ENCODE measurements at places on chromosomes 1 and 21. TPM values are rescaled to one million over a fixed set of nuclear protein-coding genes. Genes with fewer than 3 reads are reported as not detected.

- DNase-seq = peak; percentile 64
These were observed 17.9 kb downstream of the MTX1 start for GRCh38 chr1:155226188-155226909.

- DNase-seq = no peak
These were observed 471.8 kb upstream of the PRMT6 start for GRCh38 chr1:106584676-106585075.

- no peak for DNase-seq
These were observed 66.6 kb downstream of the TPR start for GRCh38 chr1:186308264-186309060.

GRCh38 chr1:200483491-200484143, 73.8 kb upstream of the ZNF281 start:
- DNase-seq = no peak

DNA sequence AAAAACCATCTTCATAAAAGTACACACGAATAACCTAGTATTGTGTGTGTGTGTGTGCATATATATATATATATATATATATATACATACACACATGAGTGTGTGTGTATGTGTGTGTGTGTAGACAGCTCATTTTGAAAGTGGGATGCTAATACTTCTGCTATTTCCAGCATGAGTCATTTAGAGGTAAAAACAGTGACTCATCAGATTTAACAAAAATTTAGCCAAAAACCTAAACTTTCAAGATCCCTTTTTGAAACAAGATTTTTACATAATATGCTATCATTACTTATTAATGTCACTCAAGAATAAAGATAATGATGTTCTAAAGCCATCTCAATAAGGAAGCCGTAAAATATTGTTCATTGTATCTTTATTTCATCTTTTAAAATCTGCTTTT, 35.6 kb upstream of the ADGRL4 start:
- no peak for DNase-seq

DNA sequence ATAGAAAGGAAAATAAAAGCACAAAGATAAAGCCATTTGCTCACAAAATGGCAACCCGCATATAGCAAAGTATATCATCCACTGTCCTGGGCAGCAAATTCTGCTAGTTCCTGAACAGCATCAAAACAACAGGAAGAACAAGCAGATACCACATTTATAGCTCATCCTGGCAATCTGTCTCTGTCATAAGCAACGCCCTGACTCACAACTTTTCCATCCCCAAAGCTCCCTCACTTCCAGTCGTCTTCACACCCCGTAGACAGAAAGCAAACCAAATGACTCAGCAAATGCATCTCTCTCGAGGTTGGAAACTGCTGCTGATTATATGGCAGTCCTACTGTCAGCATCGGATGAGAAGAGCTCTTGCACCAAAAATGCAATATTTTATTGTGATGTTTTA, 65.8 kb downstream of the AK5 start:
- DNase-seq = no peak

DNA sequence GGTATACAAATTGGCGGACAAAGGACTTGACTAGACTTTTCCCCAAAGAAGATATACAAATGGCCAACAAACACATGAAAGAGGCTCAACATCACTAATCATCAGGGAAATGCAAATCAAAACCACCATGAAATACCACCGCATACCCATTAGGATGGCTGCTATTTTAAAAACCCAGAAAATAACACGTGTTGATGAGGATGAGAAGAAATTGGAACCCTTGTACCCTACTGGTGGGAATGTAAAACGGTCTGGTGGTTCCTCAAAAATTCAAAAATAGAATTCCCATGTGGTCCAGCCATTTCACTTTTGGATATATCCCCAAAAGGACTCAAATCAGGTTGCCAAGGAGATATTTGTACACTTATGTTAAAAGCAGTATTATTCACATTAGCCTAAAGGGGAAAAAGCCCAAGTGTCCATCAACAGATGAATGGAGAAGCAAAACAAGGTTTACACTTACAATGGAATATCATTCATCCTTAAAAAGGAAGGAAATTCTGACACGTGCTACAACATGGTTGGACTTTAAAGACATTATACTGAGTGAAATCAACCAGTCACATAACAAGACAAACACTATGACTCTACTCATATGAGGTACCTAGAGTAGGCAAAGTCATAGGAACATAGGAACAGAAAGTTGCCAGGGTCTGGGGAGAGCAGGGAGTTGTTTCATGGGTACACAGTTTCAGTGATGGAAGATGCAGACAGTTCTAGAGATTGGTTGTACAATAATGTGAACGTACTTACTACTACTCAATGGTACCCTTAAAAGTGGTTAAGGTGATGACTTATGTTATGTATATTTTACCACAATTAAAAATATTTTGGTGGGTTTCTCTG, 17.0 kb downstream of the CD34 start:
- DNase-seq = no peak

- DNase-seq = no peak
These were observed 50.3 kb upstream of the USP1 start for GRCh38 chr1:62386351-62387121.

GRCh38 chr21:38802050-38803026, 3.4 kb upstream of the ETS2 start:
- DNase-seq = no peak

- no peak for DNase-seq
These were observed 2.5 kb downstream of the ETV3 start for GRCh38 chr1:157135646-157136045.

DNA sequence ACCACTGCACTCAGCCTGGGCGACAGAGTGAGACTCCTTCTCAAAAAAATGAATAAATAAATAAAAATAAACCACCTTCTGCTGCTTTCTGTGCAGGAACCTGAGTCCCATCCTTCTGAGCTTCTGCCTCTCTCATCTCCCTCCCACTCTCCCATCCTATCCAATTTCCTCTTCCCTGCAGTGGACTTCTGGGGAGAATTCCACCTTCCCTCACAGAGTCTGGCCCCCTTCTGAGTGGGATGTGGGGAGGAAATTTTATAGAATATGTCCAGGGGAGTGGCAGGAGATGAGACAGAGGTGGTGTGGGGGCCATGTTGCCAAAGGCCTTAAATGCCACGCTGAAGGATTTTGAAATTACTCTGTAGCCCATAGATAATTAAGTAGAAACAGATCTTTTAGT, 5.4 kb upstream of the EFNA1 start:
- no peak for DNase-seq

DNA sequence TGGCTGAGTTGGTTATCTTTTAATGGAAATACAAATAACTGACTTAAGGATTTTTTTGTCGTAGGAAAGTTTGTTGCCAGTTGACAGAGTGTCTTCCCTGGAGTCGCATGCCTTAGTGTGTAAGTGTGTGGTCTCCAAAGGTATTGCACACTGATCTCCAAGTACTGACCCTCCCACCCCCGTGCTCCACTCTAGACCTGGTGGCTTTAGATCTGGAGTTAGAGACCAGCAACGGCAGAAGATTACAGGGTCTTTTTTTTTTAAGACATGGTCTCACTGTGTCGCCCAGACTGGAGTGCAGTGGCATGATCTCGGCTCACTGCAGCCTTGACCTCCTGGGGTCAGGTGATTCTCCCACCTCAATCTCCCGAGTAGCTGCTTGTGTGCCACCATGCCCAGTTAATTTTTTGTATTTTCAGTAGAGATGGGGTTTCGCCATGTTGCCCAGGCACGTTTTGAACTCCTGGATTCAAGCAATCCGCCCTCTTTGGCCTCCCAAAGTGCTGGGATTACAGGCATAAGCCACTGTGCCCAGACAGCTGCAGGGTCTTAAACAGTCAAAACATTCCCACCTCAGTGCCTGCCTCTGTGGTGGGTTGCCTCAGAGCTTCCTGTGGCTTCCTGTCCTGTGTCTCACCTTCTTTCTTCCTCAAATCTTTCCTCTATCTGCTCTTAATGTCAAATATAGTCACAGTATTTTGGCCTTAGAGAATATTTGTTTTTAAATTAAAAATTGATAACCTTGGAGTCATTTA, 6.9 kb downstream of the TRAPPC10 start:
- DNase-seq = no peak

DNA sequence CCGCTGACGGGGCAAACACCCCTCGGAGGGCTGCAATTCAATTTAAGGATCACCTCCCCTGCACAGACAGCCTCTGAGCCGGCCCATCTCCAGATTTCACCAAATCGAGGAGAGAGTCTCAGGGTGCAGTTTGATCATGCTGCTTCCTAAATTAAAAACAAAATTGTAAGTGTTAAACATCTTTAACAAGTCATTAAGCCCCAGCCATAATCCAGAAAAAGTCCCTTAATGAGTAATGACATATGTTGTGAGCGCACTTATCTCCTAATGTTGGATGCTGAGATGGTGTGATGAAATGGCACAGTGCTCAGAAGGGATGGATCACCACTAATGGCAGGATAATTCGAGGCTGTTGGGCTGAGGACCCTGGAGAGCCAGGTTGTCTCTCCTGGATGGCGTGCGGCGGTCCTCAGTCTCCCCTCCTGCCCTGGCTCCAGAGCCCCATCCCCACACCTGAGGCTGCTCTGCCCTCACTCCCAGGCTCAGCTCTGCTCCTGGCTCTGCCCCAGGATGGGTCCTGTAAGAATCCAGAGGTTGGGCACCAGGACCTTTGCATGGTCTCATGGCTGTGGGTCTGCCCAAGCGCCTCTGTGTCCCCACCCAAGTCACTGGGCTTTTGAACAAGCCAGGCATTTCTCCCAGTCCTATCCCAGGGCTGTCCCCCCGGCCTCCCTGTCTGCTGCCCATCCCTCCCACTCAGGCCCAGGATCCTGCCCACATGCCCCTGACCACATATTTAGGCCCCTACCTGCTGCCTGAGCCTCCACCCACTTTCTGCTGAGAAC, 224.4 kb upstream of the POU3F1 start:
- DNase-seq = no peak

GRCh38 chr1:218959784-218960183, 213.9 kb upstream of the LYPLAL1 start:
- no peak for DNase-seq

DNA sequence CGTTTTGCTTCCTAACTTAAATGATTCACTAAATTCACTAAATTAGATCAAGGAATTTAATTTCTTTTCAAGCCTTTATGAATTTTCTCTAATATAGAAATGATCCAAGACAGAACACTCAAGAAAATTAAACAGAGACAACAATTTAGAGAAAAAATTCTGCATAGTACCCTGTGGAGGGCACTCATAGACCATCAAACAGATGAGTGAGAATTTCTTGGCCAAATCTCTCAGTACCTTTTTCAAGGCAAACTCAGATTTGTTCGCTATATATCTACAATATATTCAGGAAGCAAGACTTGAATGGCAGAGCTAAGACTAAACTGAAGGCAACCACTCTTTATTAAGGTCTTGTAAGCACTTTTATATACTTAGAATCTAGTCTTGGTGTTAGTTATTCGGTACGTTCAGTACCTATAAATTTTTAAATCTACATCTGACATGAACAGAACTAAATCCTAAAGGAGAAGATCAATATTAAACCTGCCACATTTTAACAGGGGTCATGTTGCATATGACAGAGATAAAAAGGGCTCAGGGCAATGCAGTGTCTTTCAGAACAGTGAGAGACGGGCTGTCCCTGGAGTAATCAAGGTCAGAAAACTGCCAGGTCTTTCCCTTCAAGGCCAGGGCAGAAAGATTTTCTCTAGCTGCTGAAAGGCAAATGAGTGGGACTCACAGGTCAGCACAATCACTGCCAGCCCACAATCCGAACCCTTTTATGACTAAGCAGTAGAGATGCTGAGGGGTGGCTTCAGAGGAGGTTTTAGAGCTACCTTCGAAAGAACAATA, 118.8 kb upstream of the TMPRSS15 start:
- no peak for DNase-seq

GRCh38 chr1:111633736-111634247, 14.2 kb downstream of the RAP1A start:
- DNase-seq = no peak

GRCh38 chr1:34739613-34740012, 15.2 kb upstream of the GJB5 start:
- no peak for DNase-seq

DNA sequence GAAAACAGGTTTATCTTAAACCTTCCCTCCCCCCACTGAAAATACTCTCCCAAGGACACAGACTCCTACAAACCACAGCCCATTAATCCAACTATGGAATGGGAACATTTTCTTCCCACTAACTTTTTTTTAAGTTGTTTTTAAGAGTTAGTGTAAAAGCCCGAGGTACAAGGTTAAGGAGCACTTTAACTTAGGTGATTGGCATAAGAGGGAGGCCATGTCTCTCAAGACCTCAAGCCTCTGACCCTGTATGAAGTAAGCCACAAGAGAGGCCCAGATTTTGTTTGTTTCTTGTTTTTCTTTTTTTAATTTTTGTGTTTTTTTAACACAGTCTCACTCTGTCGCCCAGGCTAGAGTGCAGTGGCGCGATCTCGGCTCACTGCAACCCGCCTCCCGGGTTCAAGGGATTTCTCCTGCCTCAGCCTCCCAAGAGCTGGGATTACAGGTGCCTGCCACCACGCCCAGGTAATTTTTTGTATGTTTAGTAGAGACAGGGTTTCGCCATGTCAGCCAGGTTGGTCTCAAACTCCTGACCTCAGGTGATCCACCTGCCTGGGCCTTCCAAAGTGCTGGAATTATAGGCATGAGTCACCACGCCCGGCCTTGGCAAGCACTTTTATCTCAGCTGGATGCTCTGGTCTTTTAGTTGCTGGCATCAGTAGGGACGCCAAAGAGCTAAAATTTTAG, 14.4 kb downstream of the ARMH1 start:
- DNase-seq = no peak

- no peak for DNase-seq
These were observed 43.1 kb downstream of the PDE9A start for GRCh38 chr21:42696501-42697040.

TNFRSF4 gene
- total RNA-seq = 2.9 TPM

SMIM11 gene
- total RNA-seq = 4.4 TPM

SSX2IP gene
- total RNA-seq = 5.6 TPM

NBPF10 gene
- total RNA-seq = 1.3 TPM

ZNF124 gene
- 18.6 TPM for total RNA-seq

AMY1B gene
- total RNA-seq = not detected

FAM163A gene
- not detected for total RNA-seq

S100A7A gene
- total RNA-seq = not detected

SH2D2A gene
- total RNA-seq = 4.2 TPM

AKR7A3 gene
- 1.7 TPM for total RNA-seq

ADORA3 gene
- total RNA-seq = 9.2 TPM

PLA2G2F gene
- not detected for total RNA-seq

OR2T5 gene
- not detected for total RNA-seq

TESK2 gene
- 4.1 TPM for total RNA-seq

KIF17 gene
- 3.5 TPM for total RNA-seq

GSTM1 gene
- total RNA-seq = not detected

All from omental fat pad (tissue), 4 donors.